ENCODE measurements at places on chromosomes 7 and 10.

DNA sequence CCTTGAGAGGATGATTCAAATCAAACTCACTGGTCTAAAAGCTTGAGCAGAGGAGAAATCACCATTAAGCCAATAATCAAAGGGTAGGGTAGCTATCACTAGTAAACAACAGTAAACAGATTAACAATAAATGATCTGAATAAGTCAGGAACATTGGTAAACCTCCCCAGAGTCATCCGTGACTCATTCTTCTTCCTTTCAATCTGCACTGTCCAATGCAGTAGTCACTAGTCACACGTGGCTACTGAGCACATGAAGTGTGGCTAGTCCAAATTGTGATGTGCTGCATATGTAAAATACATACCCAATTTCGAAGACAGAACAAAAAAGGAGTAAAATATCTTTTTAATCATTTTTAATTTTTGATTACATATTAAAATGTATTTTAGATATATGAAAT, 64.0 kb downstream of the ERCC6 start:
- DNase-seq, result no peak

DNA sequence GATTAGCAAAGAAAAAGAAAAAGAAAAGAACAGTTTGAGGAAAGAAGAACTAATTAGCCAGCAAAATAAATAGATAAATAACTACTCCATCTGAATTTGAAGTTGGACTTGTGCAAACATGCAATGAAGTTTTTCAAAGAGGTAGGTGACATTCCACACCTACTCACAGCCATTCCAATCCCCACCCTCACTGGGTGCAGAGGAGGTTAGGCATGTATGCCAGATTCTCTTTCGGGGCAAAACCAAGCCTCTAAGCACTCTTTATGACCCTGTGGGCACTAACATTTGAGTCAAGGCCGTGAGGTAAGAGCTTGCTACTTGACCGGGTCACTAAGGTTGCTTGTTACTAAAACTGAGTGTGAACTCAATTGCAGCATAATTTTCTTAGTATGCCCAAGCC, 108.4 kb upstream of the SEMA3A start:
- DNase-seq, result no peak

- DNase-seq, result no peak
Observed at GRCh38 chr10:89553064-89553734, 17.8 kb upstream of the SLC16A12 start.

DNA sequence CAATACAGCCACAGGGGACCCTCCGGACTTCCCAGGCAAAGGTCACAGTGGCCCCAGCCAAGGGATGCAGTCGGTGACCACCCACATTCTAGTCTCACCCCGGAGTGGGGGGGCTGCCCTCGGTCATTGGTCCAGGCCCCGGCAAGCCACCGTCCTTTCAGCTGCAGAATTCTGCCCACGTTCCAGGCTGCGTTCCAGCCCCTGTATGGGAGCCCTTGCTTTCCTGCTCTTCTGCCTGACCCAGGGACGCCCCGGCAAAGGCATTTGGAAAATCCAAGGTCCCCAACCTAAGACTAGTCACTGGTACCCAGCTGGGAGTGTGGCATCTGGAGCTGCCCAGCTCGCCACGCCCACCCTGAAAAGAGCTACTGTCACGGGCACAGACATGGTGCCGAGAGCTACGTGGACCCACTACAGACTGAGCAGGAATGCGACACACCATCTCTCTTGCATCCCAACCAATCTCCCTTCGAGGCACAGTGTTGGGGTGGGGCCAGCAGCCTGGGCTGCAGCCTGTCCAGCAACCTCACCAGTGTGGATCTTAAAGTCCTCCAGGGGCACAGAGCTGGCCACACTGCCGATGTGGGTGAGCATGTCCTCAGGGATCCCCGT, 18.6 kb downstream of the OGDHL start:
- no peak for DNase-seq

GRCh38 chr10:87546971-87547413, 42.3 kb downstream of the MINPP1 start:
- no peak for DNase-seq

DNA sequence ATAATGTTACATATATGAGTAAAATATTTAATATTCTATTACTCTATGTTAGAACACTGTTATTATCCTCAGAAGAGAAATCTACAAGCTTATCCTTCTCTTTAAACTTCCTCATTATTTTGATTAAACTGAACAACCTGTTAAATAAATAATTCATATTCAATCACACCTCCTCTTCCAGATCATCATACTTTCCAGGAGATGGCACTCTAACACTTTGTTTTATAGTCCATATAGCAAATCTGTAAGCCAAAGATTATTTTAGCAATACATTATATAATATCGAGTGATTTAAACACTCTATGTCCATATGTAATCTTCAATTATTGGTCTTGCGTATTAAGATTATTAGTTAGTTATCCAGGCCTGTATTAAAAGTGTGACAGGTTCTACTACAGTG, 694.1 kb downstream of the ANKRD7 start:
- DNase-seq, result no peak

GRCh38 chr7:128167042-128167701, 73.9 kb upstream of the LEP start:
- DNase-seq, result no peak

- no peak for DNase-seq
Observed at GRCh38 chr10:75140246-75140645, 28.8 kb downstream of the SAMD8 start.

DNA sequence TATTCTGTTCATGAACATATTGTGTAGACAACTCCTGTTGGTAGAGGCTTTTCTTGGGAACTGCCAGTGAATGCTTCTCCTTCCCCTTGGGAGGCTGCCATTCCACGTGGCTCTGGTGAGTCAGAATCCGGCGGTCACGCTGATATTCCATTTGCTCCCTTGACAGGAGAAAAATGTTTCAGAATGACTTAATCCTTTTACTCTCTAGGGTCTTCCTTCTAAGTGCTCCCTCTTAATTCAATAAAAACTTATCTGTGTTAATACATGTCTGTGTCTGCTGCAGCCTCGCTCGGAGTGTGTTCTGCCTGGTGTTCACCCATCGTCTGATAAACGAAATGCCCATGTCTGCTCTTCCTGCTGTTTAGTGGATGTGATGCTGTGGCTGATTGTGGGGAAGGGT, 278.6 kb downstream of the ARHGAP12 start:
- no peak for DNase-seq

- no peak for DNase-seq
Observed at GRCh38 chr10:102511583-102512274, 8.0 kb downstream of the SUFU start.

DNA sequence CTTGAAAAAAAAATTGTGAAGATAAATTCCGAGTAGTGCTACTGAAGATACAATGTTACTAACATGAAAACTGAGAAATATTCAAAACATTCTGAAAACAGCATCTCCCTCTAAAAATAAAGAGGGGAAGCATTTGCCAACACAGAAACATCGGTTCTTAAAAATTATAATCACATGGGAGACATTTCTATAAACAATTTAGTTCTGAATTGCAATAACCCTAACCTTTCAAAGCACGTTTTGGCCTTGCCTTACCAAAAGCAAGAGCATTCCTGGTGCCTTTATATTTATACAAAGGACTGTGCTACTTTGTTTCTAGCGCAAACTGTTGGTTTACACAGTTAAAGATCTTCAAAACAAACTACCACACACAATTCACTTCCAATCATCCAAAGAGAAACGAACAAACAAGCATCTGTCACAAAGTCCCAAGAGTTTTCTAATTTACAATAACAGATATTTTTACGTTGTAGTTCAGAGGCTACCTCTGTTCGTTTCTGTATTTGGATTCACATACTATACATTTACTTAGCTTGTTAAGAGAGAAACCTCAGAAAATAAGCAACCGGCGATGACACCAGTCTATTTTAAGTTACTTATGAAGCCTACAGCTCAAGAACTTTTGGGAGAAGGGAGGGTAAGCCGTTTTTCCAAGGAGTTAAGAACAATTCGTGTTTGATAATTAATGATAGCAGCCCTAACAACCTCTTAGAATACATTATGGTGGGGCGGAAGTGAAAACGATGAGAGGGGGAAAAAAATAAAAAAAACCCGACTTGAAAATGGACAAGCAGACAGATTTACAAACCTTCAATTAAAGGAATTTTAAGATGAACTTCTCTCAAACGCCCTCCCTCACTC, 1.3 kb downstream of the ABI1 start:
- no peak for DNase-seq

GRCh38 chr7:14275356-14275755, 285.9 kb upstream of the ETV1 start:
- DNase-seq, result no peak

GRCh38 chr10:78458983-78459638, 425.4 kb downstream of the RPS24 start:
- DNase-seq, result no peak
